SK-N-DZ (cell line): ENCODE measurements at places on chromosomes 6 and 20.

DNA sequence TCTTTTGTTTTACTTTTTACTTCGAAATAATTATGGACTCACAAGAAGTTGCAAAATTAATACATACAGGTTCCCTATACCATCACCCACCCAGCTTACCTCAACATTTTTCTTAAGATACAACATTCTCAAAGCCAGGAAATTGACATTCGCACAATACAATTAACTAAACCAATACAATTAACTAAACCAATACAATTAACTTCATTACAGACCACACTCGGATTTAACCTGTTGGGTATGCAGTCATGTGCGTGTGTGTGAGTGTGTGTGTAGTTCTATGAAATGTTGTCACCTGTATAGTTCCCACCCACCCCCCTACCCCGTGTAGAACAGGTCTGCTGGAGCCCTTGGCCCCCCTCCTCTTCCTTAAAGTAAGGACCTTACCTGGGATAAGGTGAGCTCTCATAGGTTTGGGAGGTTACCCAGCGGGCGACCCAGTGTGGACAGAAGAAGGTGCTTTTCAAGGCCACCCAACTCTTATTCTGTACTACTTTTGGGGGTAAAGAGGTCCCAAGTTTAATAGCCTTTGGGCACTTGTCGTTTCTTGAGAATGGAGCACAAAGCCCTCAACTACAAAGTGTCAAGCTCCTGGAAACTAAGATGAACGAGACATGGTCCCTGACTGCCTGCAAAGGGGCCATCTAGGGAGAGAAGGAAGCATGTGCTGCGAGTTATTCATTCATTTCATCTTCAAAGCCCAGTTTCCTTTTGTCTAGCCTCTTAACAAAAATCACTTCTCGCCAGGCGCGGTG is 544 bp upstream of the STK38 start:
- no peak for DNase-seq

- DNase-seq = no peak
Measured at GRCh38 chr6:14841901-14842421, 403.9 kb upstream of the JARID2 start.

DNA sequence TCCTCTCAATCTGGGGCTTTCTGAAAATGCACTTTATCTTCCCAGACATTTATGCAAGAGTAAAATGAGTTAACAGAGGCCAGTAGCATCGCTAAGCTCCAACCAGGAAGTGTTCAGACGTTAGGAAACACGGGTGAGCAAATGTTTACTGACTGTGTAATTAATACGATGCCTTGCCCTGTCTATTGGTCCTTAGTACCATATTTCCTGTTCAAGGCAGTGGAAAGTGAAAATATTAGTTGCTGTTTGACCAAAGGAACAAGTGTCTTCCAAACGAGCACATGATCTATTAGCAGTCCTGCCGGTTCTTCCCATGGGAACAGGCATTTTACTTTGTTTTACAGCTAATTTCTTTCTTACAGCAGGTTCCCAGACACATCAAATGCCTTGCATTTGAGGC is 311.1 kb upstream of the JAG1 start:
- no peak for DNase-seq

GRCh38 chr6:137494988-137495702 is 951 bp upstream of the OLIG3 start:
- DNase-seq = no peak

DNA sequence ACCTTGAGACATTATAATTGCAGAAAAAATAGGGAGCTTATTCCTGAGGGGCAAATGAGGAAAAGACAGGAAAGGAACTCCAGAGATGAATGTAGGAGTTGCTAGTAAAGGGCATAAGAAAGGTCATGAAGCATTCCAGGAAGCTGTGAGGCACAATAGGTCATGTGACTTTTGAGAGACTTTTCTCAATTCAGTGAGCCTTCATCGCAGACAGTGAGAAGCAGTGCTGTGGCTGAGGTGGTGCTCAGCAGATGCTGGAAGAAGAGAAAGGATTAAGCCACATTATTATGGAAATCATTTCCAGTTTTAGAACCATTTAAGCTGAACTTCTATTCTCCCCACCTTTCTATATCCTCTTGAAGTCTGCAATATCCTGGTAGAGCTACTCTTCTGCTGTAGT is 4.1 kb downstream of the SPTLC3 start:
- DNase-seq = no peak

- no peak for DNase-seq
Measured at GRCh38 chr6:32685603-32686002, 19.1 kb upstream of the HLA-DQB1 start.

- no peak for DNase-seq
Measured at GRCh38 chr6:33790379-33790778, 1.4 kb upstream of the LEMD2 start.

DNA sequence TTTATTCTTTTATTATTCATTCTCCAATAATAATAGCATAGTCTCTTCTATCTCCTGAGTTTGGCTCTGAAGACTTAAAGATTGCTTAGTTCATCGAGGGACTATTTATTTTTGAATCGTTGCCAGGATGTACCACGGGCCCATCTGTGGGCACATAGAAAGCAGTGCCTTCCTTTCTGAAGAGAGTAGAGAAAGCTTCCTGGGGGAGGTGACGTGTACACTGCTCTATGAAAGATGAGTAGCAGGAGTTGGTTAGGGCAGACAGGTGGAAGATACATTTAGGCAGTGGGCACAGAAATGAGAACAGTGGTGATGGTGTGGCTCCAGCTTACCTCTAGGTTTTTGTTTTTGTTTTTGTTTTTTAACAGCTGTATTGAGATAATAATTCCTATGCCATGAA is 98.4 kb downstream of the CDKAL1 start:
- no peak for DNase-seq

GRCh38 chr6:43862925-43863324 is 92.9 kb downstream of the VEGFA start:
- DNase-seq = no peak

DNA sequence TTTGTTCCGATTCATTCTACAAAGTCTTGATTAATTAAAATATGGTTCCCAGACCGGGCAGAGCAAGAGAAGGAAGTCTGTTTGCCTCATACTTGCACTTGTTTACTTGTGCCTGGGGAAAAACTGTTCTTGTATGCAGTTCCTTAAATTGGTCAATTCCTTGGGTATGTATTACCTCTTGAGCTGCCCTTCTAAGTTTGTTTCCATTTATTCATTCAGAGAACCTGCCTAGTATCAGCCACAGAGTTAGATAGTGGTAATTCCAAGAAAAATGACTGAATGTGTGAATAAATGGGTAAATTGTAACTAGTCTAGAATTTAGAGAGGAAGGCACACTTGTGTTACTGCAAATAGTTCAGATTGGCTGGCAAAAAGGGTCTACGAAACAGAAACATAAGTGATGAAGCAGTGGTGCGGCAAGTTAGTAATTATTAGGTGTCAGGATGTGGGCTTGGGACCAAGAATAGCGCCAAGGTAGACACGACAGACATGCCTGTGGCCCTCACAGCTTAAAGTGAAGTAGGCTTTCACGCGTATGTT is 525 bp upstream of the MAK start:
- no peak for DNase-seq

DNA sequence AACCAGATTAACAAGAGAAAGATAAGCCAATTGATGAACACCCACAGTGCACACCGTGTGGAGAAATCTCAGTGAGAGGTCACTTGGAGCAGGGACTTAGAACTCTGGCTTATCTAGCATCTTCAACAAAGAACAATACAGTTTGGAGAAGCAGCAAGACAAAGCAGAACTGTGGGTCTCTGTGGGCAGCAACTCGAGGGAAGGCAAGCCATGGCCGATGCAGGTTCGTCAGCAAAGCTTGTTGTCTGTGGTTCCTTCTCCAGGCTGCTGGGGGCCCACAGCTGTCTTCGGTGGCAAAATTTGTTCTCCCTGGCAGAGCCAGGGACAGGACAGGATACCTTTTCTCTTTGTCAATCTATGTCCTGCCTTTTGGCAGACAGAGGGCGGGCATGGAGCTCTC is 22.1 kb downstream of the RPP40 start:
- DNase-seq = no peak

DNA sequence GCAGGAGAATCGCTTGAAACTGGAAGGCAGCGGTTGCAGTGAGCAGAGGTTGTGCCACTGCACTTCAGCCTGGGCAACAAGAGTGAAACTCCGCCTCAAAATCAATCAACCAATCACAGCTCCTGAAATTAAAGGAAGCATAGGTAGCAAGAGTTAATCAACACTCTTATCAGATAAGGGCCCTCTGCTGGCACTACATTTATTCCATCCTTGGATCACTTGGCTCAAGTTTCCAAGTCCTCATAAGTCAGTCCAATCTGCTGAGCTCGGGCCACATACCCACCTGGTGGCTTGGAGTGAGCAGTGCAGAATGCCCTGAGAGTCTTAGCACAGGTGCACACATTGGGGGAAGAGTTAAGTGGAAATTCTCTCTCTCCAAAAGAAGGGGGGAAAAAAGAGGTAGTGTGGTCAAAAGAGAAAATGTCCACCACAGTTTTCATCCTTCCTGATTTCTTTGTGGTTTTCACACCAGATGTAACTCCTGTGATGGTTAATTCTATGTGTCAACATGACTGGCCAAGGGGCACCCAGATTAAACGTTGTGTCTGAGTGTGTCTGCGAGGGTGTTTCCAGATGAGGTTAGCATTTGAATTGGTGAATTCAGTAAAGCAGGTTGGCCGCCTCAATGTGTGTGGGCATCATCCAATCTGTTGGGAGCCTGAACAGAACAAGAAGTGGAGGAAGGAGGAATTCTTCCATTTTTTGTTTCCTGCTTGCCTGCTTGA is 14.2 kb upstream of the FAM8A1 start:
- peak; percentile 22 for DNase-seq

- no peak for DNase-seq
Measured at GRCh38 chr6:45132059-45132458, 196.1 kb upstream of the RUNX2 start.

DNA sequence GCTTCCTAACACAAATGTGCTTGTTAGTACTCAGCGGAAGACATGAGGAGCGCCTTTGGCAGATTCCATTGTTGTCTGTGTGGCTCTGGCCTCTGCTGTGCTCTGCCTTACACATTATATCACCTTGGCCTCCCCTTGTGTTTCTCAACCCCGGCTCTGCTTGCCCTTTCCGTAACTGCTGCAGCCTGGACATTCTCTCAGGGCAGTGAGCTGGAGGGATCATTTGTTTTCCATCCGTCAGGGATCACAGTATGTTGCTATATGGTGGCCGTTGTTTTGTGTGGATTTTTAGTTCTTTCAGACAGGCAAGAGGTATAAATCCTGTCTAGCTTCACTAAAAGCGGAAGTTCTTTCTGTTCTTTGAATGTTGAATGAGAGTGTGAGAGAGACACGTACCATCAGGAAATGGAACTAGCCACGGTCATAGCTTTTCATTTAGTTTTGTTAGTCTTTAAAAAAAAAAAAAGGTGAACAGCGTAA is 175.1 kb downstream of the JARID2 start:
- no peak for DNase-seq

GRCh38 chr20:12207875-12208274 is 290.2 kb downstream of the BTBD3 start:
- peak; percentile 46 for DNase-seq

DNA sequence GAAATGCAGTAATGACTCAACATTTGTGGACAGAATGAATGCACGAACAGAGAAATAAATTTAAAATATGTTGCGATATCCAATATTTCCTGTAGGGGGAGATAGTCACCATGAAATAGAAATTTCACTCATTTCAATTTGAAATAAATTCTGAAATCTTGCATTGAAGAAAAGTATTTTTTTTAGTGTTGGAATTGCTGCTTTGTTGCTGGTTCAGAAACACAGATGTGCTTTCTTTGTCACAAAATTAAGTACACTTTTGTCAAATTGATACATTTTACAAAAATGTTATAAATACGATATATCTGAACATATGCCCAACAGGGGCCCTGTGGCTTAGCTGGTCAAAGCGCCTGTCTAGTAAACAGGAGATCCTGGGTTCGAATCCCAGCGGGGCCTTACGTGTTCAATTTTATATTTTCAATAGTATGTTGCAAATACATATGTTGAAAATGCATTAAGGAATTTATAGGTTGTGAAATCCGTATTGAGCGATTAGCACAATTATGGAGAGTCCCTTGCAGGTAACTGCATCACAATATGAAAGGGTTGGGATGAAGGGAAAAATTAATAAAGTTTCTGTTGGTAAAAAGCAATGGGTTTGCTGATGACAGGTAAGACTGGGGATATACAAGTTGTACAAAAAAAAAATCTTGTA is 85.4 kb upstream of the PRSS16 start:
- peak; percentile 32 for DNase-seq

DNA sequence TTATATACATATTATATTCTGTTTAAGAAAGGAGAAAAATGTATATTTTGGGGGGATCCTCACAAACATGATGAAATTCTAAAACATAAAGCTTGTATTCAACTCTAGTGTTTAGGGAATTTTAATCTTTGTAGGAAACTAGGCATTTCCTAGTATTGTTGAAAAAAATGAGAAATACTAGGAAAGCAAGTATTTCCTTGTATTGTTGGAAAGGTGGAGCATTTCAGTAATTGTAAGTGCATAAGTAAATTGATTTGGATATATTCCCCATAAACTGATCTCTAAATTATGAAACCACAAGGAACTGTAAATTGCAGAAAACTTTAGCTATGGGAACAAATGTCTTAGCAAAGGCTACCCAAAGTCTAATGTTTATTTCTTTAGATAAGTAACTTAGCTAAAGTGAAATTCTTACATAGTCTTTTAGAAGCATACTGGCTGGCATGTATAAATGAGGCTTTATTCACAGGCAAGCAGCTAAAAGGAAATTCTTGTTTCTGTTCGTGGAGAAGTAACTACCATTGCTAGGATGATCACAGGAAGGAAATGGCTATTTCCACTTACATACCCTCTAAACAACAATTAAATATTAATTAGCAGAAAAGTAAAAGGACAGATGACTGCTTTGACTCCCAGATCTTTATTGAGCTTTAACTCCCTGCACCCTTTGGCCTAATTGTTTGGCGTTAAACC is 19.9 kb upstream of the NRN1 start:
- DNase-seq = no peak

DNA sequence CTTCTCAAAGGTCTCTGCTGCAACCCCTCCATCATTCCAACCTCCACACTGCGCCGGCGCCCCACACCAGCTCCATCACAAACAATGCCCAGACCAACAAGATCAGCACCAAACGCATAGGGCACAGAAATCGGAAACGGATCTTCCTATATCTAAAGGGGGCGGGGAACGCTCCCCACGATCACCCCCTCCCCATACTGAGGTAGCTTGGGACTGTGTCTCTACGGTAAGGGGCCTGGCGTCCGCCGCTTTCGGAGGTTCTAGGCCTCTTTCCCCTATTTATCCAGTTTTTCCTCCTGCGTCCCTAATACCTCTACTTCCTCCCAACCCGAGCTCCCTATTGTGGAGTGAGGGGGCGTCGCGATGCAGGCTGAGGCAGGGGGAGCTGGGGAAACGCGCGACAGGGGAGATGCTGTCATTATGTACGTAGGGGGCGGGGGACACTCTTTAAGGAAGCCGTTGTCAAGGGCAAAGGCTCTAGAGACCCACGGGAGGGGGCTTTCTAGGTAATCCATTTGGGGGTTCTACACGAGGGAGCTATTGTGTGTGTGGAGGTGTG is 909 bp downstream of the DNAAF9 start:
- DNase-seq = peak; percentile 38

- DNase-seq = no peak
Measured at GRCh38 chr6:36327226-36327918, 9.3 kb downstream of the BNIP5 start.

- DNase-seq = no peak
Measured at GRCh38 chr20:38275815-38276550, 15.4 kb upstream of the KIAA1755 start.

- no peak for DNase-seq
Measured at GRCh38 chr6:137246791-137247202, 27.6 kb upstream of the IFNGR1 start.
